Stimulated activated CD4-positive, alpha-beta T cell treated with anti-CD3 and anti-CD28 coated beads, Interleukin-12 subunit alpha, Interleukin-12 subunit beta, amount 100 ng/mL, for 24 hours (primary cell): ENCODE measurements at places on chromosomes 4 and X.

GRCh38 chr4:140109737-140110136 is 44.2 kb downstream of the MAML3 start:
- DNase-seq: no peak

DNA sequence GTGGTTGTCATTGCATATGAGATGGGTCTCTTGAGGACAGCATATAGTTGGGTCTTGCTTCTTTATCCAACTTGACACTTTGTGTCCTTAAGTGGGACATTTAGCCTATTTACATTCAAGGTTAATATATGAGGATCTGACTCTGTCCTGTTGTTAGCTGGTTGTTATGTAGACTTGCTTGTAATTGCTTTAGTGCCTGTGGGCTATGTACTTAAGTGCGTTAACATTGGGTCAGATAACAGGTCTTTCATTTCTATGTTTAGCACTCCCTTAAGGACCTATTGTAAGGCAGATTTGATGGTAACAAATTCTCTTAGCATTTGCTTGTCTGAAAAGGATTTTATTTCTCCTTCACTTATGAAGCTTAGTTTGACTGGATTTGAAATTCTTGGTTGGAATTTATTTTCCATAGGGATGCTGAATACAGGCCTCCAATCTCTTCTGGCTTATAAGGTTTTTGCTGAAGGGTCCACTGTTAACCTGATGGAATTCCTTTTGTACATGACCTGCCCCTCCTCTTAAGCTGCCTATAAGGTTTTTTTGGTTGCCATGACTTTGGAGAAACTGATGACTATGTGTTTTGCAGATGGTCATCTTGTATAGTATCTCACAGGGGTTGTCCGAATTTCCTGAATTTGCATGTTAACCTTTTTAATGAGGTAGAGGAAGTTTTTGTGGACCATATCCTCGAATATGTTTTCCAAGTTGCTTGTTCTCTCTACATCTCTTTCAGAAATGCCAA is 162.0 kb downstream of the NKX6-1 start:
- no peak for DNase-seq

DNA sequence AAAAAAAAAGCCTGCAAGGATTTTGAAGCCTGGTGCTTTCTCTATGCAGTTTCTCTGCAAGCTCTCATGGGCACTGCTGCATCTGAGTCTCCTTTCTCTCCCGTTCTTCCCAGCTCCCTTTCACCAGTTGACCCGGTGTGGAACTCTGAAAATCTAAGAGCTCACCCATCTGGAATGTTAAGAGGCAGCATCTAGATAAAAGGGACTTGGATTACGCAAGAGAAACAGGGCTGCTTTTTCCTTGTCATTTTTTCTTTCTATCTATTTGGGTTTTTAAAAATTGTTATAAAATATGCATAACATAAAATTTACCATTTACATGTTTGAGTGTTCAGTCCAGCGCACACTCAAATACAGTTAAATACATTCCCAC is 95.2 kb upstream of the RPS6KA3 start:
- DNase-seq: no peak

GRCh38 chr4:156581282-156582063 is 390.1 kb downstream of the PDGFC start:
- DNase-seq: no peak

GRCh38 chrX:16743604-16744325 is 24.4 kb downstream of the SYAP1 start:
- no peak for DNase-seq

DNA sequence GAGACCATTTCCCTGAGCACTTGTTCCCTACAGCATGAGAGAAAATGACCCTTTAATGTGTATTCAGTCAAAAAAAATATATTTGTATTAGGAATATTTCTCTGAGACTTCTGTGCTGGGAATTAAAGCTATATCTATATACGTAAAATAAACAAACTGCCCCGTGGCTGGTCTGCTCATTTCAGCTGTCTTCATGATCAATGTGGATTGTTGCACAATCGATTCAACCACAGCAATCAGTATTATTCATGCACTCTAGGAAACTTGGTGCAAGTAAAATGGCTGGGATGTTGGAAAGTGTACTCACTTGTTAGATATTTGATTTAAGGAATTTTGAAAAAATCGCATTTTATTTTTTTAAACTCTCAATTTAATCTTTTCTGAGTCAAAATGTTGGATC is 307.9 kb upstream of the ZFP42 start:
- no peak for DNase-seq

DNA sequence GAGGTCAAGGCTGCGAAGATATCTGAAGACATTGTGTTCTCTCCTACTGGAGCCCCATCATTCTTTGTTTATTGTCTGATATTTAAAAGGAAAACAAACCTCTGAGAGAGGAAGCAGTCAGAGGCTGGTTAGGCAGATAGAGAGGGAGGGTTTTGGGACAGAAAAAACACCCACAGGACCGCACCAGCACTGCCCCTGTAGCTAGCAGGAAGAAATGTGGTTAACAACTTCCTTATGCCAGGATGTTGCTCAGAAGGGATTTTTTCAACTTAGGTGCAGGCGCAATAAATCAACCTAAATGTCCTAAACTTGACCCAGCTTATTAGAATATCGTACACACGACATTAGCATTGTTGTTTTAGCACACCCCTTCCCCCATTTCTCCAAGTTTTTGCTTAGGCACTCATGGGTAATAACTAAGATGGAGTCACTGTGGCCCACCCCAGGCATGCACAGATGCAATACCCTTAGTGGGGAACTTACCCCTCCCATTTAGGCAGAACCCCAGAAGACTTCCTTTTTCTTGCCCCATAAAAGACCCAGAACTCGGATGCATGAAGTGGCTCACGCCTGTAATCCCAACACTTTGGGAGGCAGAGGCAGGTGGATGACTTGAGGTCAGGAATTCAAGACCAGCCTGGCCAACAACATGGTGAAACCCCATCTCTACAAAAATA is 2.8 kb upstream of the ZNF718 start:
- no peak for DNase-seq
